ENCODE measurements at places on chromosomes 6 and 20.

- DNase-seq = no peak
Observed at GRCh38 chr6:64013011-64013410, 377.4 kb downstream of the PHF3 start.

DNA sequence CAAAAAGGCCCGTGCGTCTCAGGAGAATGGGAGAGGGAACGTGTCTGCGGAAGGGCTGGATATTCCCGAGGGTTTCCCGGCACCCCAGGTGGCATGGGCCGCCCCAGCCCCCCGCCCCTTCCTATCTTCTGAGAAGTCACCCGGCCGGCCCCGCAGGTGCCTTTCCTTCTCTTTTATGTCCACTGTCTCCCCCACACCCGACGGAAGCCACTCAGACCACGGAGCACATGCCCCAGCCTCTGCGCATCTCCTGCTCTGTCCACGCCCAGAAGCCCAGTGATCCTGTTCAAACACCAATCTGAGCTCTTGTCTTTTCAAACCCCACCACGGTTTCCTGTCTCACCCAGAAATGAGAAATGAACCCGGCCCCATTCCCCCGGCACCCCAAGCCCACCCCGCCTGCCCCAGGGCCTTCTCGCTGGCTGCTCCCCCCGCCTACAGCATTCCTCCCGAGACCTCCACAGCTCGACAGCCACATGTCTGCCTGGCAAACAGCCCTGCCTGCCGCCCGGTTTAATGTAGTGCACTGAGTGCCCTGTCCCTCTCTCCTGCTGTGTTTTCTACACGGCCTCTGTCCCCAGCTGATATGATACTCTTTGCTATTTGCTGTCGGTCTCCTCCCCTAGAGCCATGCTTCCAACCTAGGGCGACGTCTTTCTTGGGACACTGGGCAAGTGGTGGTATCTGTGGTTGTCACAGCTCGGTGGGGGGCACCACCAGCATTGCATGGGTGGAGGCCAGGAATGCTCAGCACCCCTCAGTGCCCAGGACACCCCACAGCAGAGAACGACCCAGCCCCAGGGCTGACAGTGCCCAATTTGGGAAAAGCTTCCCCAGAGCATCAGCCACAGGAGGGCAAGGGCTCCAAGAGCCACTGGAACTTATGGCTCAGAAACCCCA is 182.7 kb downstream of the TAF4 start:
- no peak for DNase-seq

- no peak for DNase-seq
Observed at GRCh38 chr6:65416621-65417020, 290.4 kb downstream of the EYS start.

GRCh38 chr6:20238688-20239587 is 26.7 kb upstream of the MBOAT1 start:
- no peak for DNase-seq

Data from stimulated activated CD4-positive, alpha-beta T cell treated with anti-CD3 and anti-CD28 coated beads, Interleukin-12 subunit alpha, Interleukin-12 subunit beta, amount 100 ng/mL, for 4 hours (primary cell).